ENCODE measurements at places on chromosomes 1 and 21.

GRCh38 chr1:7375781-7376660, 395.1 kb upstream of the VAMP3 start:
- DNase-seq = no peak

DNA sequence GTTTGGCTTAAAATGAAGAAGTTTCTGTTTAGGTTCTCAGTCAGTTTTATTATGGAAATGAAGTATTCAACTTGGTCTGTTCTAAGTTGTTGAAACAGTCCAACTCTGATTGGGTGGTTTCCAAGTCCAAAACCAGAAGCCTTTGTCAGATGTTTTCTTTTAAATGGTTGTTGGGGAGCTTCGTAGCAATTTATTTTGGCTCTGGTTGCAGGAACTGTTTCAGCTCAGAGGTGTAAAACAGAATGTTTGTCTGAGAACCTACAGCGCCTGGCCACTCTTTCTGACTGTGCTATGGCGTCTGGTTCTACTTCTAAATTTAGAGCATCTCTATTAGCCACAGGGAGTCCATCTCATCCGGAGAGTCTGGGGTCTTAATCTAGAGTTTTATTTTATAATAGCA, 582.6 kb upstream of the TMPRSS15 start:
- DNase-seq = no peak

DNA sequence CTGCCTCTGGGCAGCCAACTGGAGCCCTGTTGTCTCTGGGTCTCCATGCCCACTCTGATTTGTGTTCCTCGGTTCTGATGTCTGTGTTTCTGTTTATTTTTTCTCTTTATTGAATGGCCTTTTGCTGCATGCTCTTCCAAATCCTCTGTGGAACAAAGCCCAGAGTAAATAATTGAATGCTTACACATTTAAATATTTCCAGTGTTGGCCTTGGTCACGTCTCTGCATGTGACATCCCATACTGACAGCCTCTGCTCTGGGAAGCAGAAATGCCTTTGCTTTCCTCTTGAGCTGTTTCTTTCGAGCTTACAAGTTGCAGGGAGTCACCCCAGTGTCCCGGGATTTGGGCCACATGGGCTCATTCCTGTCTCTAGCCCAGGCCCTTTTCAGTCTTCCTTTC, 267.9 kb downstream of the PTPRU start:
- DNase-seq = no peak

DNA sequence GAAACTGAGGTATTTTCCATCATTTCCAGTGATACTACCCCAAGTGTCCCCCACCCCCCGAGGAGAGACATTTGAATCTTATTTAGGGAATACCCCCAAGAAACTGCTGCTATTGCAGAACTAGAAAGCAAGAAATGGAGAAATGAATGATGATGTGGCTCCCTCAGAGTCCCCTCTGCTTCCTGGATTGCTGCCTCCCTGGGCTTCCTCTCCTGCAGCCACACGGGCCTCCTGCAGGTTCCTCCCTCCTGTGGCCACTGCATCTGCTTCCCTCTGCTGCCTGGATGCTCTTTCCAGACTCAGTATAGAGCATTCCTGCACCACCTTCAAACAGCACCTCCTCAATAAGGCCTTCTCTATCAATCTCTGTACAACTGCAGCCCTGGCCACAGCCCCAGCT, 69.3 kb downstream of the SLC25A24 start:
- DNase-seq = no peak

DNA sequence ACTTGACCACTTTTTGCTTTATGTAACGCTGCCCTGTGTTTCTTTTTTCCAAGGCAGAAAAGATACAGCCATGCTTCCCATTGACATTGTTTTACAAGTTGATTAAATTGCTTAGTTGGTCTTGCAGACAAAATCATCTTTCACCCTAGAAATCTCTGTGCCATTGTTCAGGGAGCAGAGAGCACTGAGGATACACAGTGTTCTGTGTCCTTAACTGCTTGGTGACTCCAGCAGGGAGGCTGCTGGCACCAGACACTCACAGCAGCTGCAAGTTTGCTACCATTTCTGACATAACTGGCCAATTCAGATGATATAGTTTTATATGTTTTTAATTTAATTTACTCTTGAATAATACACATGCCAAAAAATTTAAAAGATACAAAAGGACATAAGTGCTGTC, 118.7 kb downstream of the RGS2 start:
- DNase-seq = no peak

GRCh38 chr1:39411526-39412478, 79.6 kb upstream of the BMP8A start:
- DNase-seq = no peak

DNA sequence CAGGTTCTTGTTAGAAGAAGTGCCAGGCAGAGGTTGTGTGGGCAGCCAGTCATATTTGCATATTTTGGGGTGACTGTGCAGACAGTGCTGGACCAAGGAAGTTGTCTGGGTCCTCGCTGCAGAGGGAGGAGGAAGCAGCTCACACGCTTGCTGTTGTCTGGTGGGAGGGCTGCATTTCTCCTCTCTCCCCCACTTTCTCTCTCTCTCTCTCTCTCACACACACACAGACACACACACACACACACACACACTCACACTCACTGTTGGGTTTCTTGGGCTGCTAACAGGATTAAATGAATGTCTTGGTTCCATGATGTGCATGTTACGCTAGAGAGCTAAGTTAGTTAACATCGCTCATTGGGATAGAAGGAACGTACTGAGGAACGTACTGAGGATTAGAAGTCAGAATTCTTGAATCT, 72.9 kb downstream of the AGPAT3 start:
- DNase-seq = no peak

DNA sequence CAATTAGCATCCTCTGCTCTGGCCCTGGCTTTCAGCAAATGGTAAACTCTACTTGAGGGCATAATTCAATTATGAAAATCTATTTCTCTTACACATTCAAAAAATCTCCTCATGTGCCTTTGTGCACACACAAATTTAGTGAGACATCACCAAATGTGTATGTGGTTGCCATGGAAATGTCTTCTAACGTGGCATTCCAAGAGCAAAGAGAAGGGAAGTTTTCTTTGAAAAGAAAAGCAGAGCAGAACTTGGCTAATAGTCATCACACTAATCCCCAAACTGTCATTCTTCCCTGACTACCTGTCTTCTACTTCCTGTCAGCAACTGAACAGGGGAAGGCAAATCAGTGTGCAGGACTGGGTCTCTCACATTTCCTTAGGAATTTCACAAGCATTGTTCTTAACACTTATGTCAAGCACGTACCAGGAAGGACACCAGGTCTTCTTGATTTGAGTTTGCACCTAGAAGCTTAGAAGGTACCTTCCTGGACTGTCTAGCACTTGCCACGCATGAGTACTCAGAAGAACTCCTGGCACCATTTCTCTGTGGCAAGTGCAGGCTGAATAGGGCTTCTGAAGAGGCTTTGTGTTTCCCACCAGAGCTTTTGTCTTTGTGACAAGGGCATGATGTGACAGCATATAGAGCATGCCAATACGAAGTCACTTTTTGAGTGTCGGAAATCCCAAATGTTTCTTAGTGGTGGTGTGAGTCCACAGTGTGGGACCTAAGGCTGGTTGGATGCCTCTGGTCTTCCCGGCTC, 32.3 kb downstream of the MAN1C1 start:
- DNase-seq = no peak

- no peak for DNase-seq
These were observed 247.0 kb downstream of the PTBP2 start for GRCh38 chr1:96968541-96968940.

GRCh38 chr1:29240986-29241385, 4.7 kb downstream of the PTPRU start:
- no peak for DNase-seq

DNA sequence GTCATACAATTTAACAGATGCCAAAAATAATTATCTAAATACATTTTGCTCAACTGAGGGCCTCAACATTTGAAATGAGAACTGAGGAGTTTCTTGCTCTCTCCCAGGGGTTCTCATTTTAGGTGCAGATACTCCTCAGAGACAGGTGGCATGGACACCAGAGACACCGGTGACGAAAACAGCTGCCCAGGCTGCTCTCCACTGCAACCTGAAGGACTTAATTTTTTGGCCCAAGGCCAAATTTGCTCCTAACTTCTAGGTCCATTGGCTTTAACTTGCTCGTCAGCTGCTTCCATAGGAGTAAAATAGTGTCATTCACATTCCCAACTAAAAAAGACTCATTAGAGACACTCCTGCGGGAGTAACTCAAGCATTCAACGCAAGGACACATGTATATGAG, 87.0 kb downstream of the NRIP1 start:
- no peak for DNase-seq

- DNase-seq = no peak
These were observed 4.2 kb downstream of the HHAT start for GRCh38 chr1:210332719-210333398.

GRCh38 chr1:43285269-43285990, at the start of gene C1orf210:
Gene C1orf210, minus strand, starts transcription at chr1:43285581. Its CDS starts 2,311 bp downstream, at chr1:43283270.
- DNase-seq = no peak

DNA sequence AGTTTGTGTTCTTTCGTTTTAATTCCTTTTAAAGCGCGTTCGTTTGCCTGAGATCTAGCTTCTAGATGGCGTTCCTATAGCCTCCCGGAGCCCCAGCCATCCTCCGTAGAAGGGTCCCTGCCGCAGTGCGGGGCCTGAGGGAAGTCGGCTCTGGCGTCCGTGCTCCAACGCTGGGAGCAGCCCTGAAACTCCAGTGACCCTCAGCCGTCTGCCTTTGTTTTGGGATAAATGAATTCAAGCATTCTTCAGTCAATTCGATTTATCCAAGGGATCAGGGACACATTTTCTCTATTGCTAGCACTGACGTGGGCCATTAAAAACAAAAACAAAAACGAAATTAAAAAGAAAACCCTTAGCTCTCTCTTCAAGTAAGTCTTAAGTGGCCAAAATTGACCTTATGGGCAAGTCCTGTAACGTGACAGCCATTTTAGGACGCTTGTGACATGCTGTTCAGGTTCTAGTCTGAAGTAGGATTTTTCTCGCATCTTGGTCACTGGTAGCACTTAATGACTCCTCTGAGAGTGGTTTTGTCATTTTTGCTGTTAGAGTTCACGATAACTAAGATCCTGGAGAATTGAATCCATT, 742 bp upstream of the HSPA13 start:
- no peak for DNase-seq

GRCh38 chr1:206703661-206704060, 19.0 kb downstream of the MAPKAPK2 start:
- DNase-seq = no peak

DNA sequence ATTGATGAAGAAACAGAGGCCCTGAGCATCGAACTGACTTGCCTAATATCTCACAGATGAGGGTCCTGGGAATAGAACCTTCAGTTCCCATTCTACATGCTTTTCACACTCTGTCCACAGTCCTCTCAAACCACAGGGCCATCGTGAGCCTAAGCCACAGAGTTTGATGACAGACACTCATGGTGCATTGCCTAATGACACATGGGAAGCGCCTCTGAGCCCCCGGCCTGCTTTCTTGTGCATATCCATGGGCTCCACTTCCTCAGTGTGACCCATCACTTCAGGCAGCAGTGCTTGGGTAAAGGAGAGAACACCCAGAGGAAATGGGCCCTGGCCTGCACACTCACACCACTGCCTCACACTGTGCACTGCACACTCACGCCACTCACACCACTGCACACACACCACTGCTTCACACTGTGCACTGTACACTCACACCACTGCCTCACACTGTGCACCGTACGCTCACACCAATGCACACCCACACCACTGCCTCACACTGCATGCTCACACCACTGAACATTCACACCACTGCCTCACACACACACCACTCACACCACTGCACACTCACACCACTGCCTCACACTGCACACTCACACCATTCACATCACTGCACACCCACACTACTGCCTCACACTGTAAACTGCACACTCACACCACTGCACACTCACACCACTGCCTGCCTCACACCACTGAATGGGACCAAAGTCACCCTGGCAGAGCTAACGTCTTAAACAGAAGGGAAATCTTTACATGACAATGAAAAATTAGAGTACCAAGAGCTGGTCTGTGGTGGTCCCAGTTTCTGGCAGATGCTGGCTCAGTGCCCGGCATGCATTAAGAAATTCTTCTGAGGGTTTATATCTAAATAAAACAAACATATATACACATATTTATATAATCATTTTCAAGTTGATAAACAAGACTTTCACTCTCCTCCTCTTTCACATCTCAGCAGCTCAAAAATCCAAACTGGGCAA, 53.0 kb downstream of the KANK4 start:
- DNase-seq = no peak

- no peak for DNase-seq
These were observed 190.1 kb downstream of the HLX start for GRCh38 chr1:221069178-221069903.

DNA sequence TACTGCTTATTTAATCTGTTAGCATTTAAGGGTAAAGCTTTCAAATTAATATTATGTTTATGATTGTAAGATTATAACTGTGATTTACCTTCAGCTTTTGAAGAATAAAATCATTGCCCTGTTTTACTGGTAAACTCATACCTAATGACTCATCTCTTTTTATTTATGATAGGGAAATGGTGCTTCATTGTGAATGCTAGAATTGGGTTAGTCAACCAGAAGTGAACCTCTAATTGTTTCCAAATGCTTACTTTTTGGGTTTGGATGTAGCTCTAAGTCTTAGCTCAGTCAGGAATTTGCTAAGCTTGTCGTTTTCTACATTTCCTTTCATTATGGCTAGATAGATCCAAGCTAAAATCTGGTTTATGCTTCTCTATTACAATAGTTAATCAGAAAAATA, 59.4 kb downstream of the SLC30A7 start:
- DNase-seq = no peak

- no peak for DNase-seq
These were observed 38.6 kb downstream of the MRAP start for GRCh38 chr21:32337206-32337605.

- no peak for DNase-seq
These were observed 146.9 kb downstream of the RHOU start for GRCh38 chr1:228882041-228882770.

GRCh38 chr1:21621761-21622436, 47.3 kb downstream of the RAP1GAP start:
- DNase-seq = no peak

- DNase-seq = no peak
These were observed 31.6 kb downstream of the VWA5B1 start for GRCh38 chr1:20322081-20322824.

- no peak for DNase-seq
These were observed 1079.8 kb downstream of the ADGRL2 start for GRCh38 chr1:82880506-82880905.

- peak; percentile 46 for DNase-seq
These were observed 35.8 kb downstream of the EPHX1 start for GRCh38 chr1:225845571-225846259.

GRCh38 chr1:183996040-183996384, 41.5 kb downstream of the COLGALT2 start:
- DNase-seq = no peak

DNA sequence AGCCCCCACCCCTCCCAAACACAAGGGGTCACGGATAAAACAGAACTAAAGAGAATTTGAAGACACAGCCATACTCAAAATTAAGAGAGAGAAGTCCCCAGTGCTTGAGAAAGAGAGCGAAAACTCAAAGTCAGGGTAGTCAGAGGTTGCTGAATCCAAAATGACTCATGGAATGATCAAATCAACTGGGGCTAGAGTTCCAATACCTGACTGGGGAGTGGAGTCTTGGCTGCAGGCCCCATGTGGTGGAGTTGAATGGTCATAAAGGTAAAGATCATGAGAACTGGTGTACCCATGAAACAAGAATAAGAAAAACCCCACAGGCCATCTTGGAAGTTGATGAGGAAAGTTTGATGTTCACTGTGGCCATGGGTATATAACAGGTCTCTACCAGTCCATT, 84.5 kb upstream of the LRRN2 start:
- no peak for DNase-seq

- DNase-seq = no peak
These were observed 55.0 kb upstream of the HMCN1 start for GRCh38 chr1:185679220-185679619.

GRCh38 chr1:20982316-20982715, 194.4 kb downstream of the EIF4G3 start:
- no peak for DNase-seq
